ENCODE measurements at places on chromosomes 16 and 17.

DNA sequence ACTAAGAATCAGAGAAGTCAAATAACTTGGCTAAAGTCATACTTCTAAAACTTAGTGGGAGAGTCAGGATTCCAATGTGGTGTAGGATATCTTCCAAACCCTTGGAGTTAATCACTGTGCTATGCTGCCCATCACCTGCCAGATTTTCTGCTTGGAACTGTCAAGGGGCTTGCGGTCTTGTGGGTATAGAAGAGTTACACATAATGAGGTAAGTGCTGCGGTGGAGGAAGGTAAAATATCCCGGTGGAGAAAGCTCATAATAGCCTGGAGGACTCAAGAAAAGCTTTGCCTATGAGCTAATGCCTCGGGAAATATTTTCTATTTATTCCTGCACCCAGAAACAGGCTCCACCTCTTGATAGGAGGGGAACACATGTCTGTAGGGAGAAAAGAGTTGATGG is 195.6 kb downstream of the UTP18 start:
- no peak for DNase-seq

- DNase-seq = no peak
Measured at GRCh38 chr17:58337600-58338453, 9.2 kb upstream of the TSPOAP1 start.

- DNase-seq = no peak
Measured at GRCh38 chr17:46795379-46795952, 23.0 kb downstream of the WNT3 start.

DNA sequence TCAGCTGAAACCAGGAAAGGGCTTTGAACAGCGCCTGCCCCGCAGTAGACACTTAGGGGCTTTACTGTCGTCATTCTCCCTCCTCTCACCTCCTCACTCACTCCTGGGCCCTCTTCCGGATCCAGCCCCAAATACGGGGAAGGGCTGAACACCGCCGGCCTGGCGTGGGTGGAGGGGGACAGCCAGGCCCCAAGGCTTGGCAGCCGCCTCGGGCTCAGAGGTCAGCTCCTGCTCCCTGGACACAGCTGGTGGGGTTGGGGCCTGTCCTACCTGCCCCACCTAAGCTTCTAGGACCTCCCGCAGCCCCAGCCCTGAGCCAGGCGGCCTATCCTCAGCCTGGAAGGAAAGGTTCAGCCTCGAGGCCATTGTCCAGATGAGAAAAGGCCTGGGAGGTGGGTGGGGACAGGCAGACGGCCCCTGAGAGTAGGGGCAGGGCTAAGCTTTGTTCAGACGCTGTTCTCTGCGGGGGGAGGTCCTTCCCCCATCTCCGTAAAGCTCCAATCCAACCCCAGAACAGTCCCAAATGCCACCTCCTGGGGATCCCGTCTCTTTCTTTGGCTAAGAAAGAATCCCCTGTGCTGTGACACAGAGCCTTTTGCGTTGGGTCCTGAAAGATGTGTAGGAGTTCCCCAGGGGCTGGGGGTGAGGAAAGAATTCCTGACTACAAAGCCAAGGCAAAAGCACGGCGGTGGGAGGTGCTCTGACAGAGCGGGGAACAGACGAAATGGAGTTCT is 881 bp upstream of the LLGL1 start:
- DNase-seq = no peak

- DNase-seq = peak; percentile 95
Measured at GRCh38 chr17:1516388-1517161, at the start of gene INPP5K. Gene INPP5K (minus strand): TSS chr17:1516612. CDS start chr17:1516499, 113 bp downstream.

GRCh38 chr17:48729335-48730239 is 1.0 kb upstream of the HOXB13 start:
- DNase-seq = no peak

DNA sequence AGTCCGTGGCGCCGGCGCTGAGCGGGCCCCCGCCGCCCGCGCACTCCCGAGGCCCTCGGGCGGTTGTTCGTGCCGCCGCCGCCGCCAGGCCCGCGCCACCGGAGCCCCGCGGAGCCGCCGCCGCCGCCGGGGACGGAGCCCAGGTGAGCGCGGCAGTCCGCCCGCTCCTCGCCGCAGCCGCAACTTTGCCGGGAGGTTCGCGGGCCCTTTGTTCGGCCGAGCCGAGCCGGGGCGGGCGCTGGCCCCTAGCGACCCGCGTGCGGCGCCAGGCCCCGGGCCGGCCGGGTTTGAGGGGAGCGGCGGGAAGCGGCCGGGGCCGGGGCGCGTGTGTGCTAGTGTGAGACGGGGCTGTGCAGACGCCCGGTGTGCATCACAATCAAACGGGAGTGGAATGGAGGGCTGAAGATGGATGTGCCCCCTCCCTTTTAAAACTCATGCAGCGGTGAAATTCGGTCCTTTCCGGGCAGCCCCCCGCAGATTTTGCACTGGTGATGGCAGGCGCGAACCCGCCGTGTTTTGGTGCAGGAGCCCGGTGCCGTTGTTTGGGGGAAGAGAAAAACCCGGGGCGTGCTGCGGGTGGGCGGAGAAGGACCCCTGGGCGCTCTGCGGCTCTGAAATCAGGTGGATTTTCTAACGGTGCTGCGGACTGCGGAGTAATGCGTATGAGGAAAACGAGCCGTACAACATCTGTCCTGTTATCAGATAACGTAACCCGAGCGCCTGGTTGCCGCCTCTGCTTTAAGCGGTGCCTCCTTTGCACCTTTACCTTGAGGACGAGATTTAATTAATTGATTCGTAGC is 823 bp downstream of the TNRC6C start:
- DNase-seq = no peak

- DNase-seq = no peak
Measured at GRCh38 chr17:48027322-48027981, 10.1 kb downstream of the COPZ2 start.

DNA sequence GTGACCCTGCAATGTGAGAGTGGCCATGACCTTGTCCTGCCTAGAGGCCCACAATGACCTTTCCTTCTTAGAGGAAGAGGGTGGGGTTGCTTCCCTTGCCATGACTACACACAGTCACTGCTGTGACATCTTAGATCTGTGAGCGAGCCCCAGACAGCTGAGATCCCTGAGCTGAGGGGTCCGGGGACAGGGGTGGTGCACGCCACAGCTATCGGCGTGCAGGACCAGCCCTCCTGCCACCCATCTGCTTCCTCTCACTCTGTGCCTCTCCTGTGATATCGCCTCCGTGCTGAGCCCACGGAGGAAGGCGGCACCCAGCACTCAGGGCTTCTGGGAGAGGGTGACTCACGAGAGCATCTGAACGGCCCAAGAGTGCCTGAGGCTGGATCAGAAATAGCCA is 35.2 kb downstream of the KIAA0513 start:
- DNase-seq = no peak

DNA sequence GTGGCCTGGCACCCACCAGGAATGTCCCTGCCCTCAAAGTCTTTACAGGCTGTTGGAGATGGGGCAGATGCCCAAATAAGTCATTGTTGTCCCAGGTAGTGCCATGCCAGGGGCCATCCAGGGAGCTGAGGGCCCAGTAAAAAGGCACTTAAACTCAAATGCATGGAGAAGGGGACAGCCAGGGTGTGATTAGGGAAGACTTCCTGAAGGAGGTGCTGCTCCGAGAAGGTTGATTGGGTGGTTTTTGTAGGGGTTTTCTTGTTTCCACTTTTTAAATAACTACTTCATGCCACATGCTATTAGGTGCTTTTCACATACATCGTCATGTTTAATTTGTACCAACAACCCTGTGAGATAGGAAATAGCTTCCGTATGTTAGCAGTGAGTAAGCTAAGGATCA is 66.9 kb downstream of the RAI1 start:
- DNase-seq = no peak

DNA sequence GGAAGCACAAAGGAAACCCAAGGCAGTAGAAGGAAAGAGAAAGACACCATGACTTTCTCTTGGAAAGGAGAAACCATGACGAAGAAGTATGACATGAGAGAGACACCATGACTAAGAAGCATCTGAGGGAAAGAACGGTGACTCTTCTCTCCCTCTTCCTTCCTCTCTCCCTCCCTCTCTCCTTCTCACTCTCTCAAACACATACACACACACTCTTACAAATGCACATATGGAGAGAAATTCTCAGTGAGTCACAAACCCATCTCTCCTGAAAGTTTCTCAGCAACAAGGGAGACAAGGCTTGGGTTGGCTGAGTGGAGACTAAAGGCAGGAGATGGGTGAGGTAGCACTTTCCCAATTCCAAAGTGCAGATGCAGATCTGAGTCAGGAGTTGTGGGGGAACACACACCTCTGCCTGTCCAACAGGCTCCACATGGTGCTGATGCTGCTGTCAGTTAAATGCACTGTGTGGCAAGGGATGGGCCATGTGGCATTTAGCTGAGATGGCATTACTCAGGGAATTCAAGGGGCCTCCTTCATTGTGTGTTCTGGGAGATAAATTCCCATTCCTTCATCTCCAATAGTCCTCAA is 336.7 kb upstream of the C16orf82 start:
- DNase-seq = no peak

- DNase-seq = no peak
Measured at GRCh38 chr16:54144572-54144947, 142.0 kb downstream of the IRX3 start.

DNA sequence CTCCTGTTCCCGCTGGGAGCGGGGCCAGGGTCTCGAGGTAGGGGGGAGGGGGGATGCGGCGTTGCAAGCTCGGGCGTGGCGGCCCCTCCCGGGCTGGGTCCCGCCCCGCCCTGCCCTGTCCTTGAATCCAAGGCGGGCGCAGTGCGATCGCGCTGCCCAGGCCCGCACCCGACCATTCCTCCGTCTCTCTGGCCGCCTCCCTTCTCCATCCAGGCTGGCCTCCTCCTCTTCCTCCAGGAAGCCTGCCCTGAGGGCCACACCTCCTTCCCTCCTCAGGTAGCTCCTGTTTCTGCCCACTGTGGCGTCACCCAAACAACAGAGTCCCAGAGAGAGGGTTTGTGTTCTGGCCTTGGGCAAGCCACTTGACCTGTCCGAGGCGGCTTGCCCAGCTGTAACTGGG is 43.0 kb upstream of the TAC4 start:
- DNase-seq = no peak

DNA sequence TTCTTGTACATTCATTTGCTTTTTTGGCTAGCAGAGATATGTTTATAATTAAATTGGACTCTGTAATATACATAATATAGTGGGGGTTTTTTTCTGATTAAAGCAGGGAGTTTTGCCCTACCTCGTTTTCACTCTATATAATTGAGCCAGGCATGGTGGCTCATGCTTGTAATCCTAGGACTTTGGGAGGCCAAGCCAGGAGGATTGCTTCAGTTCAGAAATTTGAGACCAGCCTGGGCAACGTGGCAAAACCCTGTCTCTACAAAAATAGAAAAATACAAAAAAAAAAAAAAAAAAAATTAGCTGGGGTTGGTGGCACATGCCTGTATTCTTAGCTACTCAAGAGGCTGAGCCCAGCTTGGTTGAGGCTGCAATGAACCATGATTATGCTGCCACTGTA is 42.2 kb downstream of the PAFAH1B1 start:
- no peak for DNase-seq

GRCh38 chr17:44848961-44849489 is 1.3 kb downstream of the HIGD1B start:
- no peak for DNase-seq

DNA sequence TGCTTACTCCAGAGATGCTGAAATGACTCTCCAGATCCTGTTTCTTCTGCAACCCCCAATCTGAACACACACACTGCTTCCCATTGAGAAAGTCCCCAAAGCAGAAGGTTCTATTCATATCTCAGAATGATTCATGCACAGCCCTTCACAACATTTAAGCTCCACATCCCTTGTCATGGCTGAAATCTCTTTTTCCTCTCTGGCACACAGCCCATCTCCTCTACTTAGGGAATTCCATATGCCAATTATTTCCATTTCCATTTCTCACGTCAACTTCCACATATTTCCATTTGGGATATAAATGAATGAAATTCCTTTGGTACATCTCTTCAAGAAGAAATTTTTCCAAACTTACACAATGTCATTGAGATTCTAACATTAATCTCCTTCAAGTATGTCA is 119.6 kb downstream of the CDH11 start:
- DNase-seq = no peak
